CD8-positive, alpha-beta memory T cell (primary cell): ENCODE measurements at places on chromosomes 11 and 22. TPM values are rescaled to one million over a fixed set of nuclear protein-coding genes. Genes with fewer than 3 reads are reported as not detected.

KRTAP5-5 gene
- not detected for total RNA-seq

GRCh38 chr11:1228101-1228821 lies 5.4 kb downstream of the MUC5B start:
- H3K4me3 ChIP-seq = no peak overlapping the region
- no peak overlapping the region for H3K27ac ChIP-seq
- no peaks in the 10 kb centered on the region for H3K36me3 ChIP-seq
- no peaks in the 10 kb centered on the region for H3K27me3 ChIP-seq

TEF gene
- total RNA-seq = 3.5 TPM

DNA sequence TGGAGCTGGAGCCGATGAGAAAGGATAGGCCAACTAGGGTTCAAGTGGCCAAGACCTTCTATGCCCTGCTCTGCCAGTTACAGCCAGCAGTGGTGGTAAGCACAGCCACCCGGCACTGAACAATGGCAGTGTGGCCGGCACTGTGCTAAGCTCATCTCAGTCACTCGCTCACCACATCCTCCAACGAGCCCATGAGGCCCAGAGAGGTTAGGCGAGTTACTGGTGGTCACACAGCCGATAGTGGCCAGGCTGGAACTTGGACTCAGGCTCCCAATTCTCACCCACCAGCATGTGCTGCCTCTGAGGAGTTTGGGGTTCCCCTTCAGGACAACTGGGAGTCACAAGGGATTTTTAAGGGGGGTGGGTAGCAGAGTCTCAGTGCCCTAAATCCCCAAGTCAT lies 66.4 kb downstream of the IGLL1 start:
- H3K4me3 ChIP-seq = no peak overlapping the region
- no peak overlapping the region for H3K27ac ChIP-seq
- no peaks in the 10 kb centered on the region for H3K27me3 ChIP-seq
- DNase-seq = no peak
- H3K36me3 ChIP-seq = no peaks in the 10 kb centered on the region

DNA sequence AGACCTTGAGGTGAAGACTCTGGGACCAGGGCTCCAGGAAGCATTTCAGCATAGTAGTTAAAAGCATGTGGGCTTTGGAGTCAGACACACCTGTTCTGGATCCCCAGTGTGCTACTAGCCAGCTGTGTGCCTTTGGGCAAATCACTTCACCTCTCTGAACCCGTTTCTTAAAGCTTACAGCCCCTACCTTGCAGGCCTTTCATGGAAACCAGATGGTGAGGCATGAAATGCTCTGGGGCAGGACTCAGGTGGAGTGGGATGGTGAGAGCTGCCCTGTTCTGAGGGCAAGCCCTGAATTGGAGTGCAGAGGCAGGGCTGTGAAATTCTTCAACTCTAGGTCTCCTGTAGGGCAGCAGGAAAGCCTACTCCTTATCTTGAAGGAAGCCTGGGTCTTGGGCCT lies 10.5 kb downstream of the UCP2 start:
- no peak for DNase-seq
- no peak overlapping the region for H3K4me3 ChIP-seq
- peaks cover 99% of the 10 kb centered on the region for H3K4me1 ChIP-seq
- H3K27ac ChIP-seq = peak overlapping the region; percentile 26
- peaks cover 29% of the 10 kb centered on the region for H3K36me3 ChIP-seq

DNA sequence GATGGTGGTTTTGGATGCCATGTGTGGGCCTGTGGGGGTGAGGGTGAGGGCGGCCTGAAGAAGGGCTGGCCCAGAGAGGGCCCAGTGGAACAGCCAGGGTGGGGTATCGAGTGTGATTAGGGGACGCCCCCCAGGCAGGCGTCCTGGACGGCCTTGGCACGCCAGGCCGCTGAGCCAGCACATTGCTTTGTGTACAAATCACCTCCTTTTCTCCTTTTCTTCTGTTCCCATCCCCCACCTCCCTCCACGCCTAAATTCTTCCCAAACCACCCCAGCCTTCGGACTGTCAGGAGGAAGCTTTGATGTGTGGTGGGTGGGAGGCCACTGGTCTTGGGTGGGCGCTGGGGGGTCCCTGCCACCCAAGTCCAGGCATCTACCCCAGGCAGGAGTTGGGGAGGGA lies 7.8 kb upstream of the CD248 start:
- peaks cover 46% of the 10 kb centered on the region for H3K4me1 ChIP-seq
- H3K27ac ChIP-seq = no peak overlapping the region
- DNase-seq = no peak
- no peaks in the 10 kb centered on the region for H3K36me3 ChIP-seq
- H3K27me3 ChIP-seq = no peaks in the 10 kb centered on the region
- no peak overlapping the region for H3K4me3 ChIP-seq

GRCh38 chr11:62105667-62106191 lies 18.1 kb upstream of the INCENP start:
- H3K4me3 ChIP-seq = peak overlapping the region; percentile 68
- no peak for DNase-seq
- peak overlapping the region; percentile 70 for H3K27ac ChIP-seq

MS4A15 gene
- not detected for total RNA-seq

DNA sequence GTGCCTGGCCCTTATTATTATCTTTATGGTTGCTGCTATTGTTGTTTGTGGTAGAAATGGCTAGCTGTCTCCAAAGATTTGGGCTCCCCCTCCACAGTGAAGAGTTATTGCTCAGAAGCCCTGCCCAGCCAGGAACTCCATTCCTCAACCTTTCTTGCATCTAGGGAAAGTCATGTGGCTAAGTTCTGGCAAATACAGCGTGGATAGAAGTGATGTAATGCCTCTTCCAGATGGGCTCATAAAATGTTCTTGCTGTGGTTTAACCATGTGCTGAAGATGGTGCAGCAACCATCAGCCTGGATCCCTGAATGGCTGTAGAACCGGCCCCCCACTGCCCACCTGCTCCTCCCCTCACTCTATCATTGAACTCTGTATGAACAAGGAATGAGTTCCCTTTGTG lies 203.5 kb upstream of the E2F8 start:
- no peaks in the 10 kb centered on the region for H3K27me3 ChIP-seq
- H3K27ac ChIP-seq = no peak overlapping the region
- no peaks in the 10 kb centered on the region for H3K4me1 ChIP-seq
- H3K36me3 ChIP-seq = no peaks in the 10 kb centered on the region

DNA sequence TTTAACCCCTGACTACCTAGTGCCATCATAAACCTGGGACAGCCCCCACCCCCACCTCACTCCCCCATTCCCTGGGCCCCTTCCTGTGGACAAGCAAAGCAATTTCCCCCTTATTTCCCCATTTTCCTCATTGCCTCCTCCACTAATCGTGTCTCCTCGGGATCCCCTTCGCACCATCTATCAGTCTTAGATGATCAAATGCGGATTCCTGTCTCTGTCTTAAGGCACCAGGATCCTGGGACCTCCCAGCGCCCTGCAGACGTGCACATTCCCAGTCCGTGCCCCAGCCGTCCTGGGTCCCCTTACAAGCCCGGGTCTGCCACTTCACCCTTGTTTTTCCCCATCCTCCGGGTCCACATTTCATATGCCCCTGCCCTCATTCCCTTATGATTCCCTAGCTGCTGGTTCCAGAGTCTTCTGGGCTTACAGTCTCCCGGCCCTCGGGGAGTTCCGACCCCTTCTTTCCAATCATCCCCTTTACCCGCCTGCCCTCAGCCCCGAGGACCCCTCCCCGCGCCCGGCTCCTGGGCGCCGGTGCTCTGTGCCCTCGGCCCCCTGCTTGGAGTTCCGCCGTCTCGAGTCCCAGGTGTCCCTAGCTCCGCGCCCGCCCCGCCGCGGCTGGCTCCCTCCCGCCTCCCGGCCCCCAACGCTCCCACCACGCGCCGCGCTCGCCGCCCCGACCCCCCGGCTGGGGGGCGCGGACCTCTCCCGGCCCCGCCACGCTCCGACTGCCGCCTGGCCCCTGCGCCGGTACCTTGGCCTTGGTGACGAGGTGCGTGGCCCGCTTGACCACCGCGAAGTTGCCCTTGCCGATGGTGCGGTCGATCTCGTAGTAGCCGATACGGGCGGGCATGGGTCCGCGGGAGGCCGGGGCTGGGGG lies 599 bp downstream of the SIK3 start:
- H3K27me3 ChIP-seq = no peaks in the 10 kb centered on the region
- H3K4me1 ChIP-seq = peaks cover 52% of the 10 kb centered on the region
- H3K36me3 ChIP-seq = no peaks in the 10 kb centered on the region
- no peak for DNase-seq
- H3K4me3 ChIP-seq = peak overlapping the region; percentile 87
- H3K27ac ChIP-seq = peak overlapping the region; percentile 94
